Adrenal gland (tissue), 19 donors: ENCODE measurements at places on chromosomes 4 and X. TPM values are rescaled to one million over a fixed set of nuclear protein-coding genes. Genes with fewer than 3 reads are reported as not detected.

EPGN gene
- polyA plus RNA-seq: not detected

ESX1 gene
- polyA plus RNA-seq: not detected

TMEM271 gene
- 0.60 TPM for polyA plus RNA-seq

CTAG1A gene
- not detected for polyA plus RNA-seq

SLC26A1 gene
- polyA plus RNA-seq: 11.6 TPM

GYG2 gene
- 9.7 TPM for polyA plus RNA-seq

SORBS2 gene
- 129 TPM for polyA plus RNA-seq

PCDH10 gene
- 0.84 TPM for polyA plus RNA-seq

PABPC4L gene
- 0.62 TPM for polyA plus RNA-seq

PNMA5 gene
- polyA plus RNA-seq: 0.07 TPM

PNMA3 gene
- polyA plus RNA-seq: 4.1 TPM

PCDH19 gene
- polyA plus RNA-seq: 0.08 TPM

CFAP299 gene
- polyA plus RNA-seq: not detected

RENBP gene
- polyA plus RNA-seq: 69.6 TPM

ZNF157 gene
- 0.16 TPM for polyA plus RNA-seq

GAB1 gene
- 4.1 TPM for polyA plus RNA-seq

TXK gene
- polyA plus RNA-seq: 1.9 TPM

BST1 gene
- polyA plus RNA-seq: 2.7 TPM

TIMP1 gene
- polyA plus RNA-seq: 3,693 TPM

ZDHHC15 gene
- polyA plus RNA-seq: 4.2 TPM

YY2 gene
- 1.7 TPM for polyA plus RNA-seq

SPANXN3 gene
- polyA plus RNA-seq: not detected

MGAT4D gene
- not detected for polyA plus RNA-seq

ADGRL3 gene
- 13.3 TPM for polyA plus RNA-seq

CCDC110 gene
- polyA plus RNA-seq: 0.64 TPM

ZIC3 gene
- polyA plus RNA-seq: not detected

PNMA6A gene
- polyA plus RNA-seq: 2.1 TPM

SSX3 gene
- not detected for polyA plus RNA-seq

IL2RG gene
- polyA plus RNA-seq: 4.3 TPM

HAND2 gene
- 56.1 TPM for polyA plus RNA-seq

NXF2B gene
- 0.32 TPM for polyA plus RNA-seq

P2RY4 gene
- not detected for polyA plus RNA-seq

TMEM156 gene
- polyA plus RNA-seq: 0.84 TPM

MID1IP1 gene
- polyA plus RNA-seq: 16.8 TPM

DMP1 gene
- polyA plus RNA-seq: 0.03 TPM

RNF150 gene
- 11.7 TPM for polyA plus RNA-seq

GPM6B gene
- 4.8 TPM for polyA plus RNA-seq

SCML2 gene
- polyA plus RNA-seq: 11.1 TPM

SYTL4 gene
- 5.3 TPM for polyA plus RNA-seq

ADH1C gene
- 1.5 TPM for polyA plus RNA-seq
